ENCODE measurements at places on chromosomes 7 and 10.

DNA sequence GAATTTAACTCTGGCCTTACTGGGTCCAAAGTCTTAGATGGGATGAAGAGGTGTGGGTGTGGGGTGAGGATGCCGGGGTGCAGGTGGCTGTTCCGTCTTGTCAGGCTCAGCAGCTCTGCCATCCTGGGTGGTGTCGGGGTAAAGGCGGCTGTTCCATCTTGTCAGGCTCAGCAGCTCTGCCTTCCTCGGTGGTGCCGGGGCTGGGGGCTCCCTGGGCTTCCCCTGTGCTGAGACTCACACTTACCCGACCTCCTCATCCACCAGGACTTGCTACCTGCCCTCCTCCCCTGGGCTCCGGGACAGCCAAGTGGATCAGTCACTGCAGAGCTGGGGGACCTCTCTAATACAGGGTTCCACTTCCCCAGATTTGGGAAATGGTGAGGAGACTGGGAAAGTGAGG, 244.3 kb upstream of the SHH start:
- ATAC-seq, result no peak

DNA sequence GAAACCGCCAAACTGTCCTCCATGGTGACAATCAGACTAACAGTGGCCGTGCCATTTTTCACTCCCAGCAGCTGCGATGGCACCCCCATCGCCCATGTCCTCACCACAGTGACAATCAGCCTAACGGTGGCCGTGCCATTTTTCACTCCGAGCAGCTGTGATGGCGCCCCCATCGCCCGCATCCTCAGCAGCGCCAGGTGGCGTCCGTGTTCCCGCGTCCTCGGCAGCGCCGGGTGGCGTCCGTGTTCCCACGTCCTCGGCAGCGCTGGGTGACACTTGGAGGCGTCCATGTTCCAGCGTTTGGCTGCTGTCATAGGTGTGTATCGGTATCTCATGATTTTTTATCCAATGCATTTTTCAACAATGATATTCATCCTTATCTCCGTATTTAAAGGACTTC, 267.3 kb downstream of the PTPRN2 start:
- no peak for ATAC-seq

DNA sequence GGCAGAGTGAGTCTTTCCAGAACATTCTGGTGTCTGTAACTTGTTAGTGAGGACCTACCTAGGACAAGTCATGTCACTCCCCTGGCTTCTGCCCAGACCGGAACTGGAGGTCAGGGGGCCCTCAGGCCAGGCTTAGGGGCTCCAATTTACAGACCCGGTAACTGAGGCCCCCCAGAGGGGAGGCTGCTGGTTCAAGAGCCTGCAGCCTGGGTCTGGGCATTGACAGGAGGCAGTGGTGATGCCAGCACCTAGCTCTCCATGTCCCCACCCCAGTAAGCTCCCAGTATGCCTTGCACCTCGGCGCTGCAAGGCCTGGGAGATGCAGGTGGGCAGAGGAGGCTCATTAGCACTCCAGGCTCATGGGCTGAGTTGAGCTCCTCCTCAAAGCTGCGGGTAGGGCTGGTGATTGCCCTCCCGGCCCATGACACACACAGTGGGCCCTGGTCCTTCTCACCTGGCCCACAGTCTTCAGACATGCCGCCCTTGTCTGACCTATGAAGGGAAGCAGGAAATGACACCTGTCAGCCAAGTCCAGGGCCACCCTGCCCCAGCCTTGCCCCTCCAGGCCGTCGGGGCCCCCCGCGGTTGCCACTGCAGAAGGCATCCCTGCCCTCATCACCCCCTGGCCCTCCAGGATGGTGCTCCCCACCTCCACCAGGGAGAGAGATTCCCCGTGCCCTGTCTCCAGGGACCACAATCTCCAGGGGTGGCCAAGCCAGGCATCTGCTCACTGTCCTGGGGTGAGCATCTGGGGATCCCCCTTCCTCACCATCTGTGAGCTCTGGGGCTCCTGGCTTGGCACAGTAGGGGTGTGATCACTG, 88.3 kb upstream of the TMEM248 start:
- ATAC-seq, result no peak

- no peak for ATAC-seq
Observed at GRCh38 chr10:87658321-87658795, 1.3 kb upstream of the PAPSS2 start.

- no peak for ATAC-seq
Observed at GRCh38 chr10:43949351-43949750, 300.7 kb upstream of the ZNF32 start.

DNA sequence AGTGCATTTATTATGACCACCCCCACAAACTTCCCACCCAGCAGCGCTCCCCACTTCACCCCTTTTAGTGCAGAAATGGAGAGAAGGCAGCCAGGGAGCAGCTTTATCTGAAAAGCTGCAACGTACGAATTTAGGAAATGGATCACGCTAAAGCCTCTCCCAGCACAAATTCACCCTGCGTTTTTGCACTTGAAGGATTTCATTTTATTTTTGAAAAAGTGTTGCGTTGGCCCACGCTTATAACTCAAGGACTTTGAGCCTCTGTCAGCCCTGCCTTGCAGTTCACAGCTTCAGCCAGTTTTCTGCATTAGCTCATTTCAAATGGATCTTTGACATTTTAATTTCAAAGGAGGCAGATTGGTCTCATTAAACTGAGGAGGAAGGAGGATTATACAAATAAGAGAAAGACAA, 556.1 kb downstream of the KCNMA1 start:
- no peak for ATAC-seq

- no peak for ATAC-seq
Observed at GRCh38 chr10:114286921-114287320, 47.9 kb downstream of the VWA2 start.

DNA sequence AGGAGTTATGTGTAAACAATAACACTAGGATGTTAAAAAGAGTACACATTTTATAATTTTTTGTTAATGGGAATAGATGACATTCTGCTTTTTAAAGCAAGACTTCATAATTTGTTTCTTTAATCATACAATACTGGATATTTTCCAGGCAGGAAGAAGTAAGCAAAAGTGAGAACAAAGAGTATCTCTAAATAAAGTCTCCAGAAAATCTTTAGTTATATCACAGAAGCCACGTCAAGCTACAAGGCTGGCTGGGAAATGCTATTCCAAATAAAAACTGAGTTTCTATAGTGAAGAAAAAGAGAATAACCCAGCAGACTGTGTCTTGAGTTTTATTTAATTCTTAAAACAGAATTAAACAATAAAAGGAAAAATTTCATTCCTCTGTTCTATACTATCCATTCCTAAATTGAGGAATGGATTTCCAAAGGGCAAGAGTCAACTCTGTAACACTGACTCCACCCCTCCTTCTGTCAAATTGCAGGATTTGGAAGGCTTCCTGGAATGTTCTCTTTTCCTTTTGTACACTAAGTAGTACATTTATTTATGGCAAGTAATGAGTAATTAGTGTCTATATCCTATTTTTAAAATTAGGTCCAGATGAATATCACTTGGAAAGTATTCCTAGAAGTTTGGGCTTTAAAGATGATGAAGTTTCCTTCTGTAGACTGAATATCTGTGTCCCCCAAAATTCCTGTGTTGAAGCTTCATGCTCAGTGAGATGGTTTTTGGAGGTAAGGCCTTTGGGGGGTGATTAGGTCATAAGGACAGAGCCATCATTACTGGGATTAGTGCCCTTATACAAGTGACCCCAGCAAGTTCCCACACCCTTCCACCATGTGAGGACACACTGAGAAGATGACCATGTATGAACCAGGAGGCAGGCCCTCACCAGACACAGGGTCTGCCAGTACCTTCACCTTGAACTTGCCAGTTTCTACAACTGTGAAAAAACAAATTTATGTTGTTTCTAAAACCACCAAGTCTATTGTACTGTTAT, 290.9 kb downstream of the CRPPA start:
- ATAC-seq, result no peak

GRCh38 chr7:21281193-21281592, 146.7 kb upstream of the SP4 start:
- no peak for ATAC-seq

- ATAC-seq, result no peak
Observed at GRCh38 chr10:24866604-24867583, 85.5 kb downstream of the PRTFDC1 start.

- ATAC-seq, result no peak
Observed at GRCh38 chr10:32226624-32227023, 120.3 kb downstream of the EPC1 start.

- ATAC-seq, result no peak
Observed at GRCh38 chr10:2121929-2122328, 384.6 kb upstream of the ADARB2 start.

DNA sequence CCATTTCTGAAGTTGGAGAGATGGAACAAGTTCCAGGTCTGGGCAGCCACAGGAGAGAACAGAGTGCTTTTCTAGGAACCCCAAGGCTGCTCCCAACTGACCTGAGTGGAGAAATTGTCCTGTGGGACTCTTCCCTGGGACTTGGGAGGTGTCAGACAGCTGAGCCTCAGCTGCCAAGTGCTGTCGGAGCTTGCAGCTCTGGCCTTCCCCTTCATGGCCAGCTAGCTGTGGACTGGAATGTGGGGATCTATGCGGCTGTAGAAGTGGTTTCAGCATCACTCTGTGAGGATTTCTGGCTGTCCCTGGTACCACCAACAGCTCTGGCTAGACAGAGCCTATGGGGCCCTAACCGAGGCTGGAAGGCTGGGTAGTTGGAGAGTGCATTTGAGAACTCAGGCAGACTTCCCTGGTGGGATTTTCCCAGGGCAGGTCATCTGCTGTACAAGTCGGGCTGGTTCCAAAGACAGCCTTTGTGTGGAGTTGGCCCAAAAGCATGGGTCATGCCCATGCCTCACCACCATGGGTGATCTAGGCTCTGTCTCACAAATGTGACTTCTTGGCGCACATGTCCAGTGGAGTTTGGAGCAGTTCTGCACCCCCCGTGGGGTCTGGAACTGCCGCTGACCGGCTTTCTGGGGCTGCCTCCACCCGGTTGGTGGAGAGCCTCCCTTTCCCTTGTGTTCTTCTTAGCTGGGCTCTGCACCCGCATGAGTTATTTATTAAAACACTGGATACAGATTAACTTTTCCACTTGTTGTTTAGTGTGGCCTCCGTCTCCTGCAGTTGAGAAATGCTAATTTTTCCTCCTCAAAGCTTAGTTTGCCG, 10.9 kb downstream of the SUFU start:
- ATAC-seq, result no peak

- no peak for ATAC-seq
Observed at GRCh38 chr7:155918720-155919390, 106.6 kb upstream of the SHH start.

DNA sequence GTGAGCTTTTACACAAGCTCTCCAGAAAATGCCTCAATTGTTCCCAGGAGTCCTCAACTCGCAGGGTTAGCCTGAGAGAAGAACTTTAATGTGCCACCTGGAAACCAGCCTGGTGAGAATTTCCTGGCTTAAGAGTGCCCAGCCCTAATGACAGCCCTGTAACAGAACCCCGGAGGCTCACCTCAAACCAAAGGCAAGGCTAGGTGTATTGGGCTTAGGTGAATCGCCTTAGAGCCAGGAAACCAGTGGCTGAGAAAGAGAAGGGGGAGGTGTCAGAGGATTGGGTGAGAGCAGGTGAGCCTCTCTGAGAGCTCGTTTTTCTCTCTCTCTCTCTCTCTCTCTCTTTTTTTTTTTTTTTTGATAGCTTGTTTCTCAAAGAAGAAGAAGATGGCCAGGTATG, 7.3 kb downstream of the OCM2 start:
- ATAC-seq, result no peak

GRCh38 chr10:16559236-16559773, 37.6 kb upstream of the C1QL3 start:
- no peak for ATAC-seq

GRCh38 chr7:18140943-18141342, 113.3 kb upstream of the PRPS1L1 start:
- no peak for ATAC-seq

GRCh38 chr10:129194181-129194870, 272.7 kb upstream of the MGMT start:
- ATAC-seq, result no peak

GRCh38 chr7:33903791-33904680, 1.3 kb upstream of the BMPER start:
- peak; percentile 51 for ATAC-seq

DNA sequence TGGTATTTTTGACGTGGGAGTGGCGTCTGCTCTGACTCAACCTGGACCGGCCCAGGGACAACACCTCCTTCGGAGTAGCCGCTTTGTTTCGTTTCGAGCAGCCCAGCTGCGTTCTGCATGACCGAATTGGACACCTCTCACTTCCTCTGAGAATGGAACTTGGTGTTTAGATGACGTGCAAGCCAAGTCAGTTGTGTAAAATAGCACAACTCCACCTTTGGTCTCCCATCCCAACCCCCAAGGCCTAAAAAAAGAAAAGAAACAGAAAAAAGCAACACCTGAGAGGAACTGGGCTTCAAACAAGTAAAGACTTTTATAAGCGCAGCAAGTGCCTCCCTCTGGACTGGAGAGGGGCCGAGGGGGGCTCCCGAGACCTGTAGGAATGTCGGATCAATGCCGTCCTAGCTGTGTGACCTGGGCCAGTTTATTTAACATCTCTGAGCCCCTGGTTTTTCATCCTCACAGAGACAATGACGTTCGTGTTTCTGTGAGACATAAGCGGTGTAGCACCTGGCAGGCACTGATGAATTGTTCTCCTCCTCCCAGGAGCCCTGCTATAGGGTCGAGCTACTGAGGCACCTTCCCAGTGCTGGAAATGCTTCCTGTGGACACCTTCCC, 52.0 kb upstream of the SMNDC1 start:
- ATAC-seq, result peak; percentile 68

GRCh38 chr7:767941-768731, 41.1 kb upstream of the PRKAR1B start:
- ATAC-seq, result peak; percentile 72

GRCh38 chr10:20958764-20959163, 61.7 kb upstream of the NEBL start:
- ATAC-seq, result no peak

DNA sequence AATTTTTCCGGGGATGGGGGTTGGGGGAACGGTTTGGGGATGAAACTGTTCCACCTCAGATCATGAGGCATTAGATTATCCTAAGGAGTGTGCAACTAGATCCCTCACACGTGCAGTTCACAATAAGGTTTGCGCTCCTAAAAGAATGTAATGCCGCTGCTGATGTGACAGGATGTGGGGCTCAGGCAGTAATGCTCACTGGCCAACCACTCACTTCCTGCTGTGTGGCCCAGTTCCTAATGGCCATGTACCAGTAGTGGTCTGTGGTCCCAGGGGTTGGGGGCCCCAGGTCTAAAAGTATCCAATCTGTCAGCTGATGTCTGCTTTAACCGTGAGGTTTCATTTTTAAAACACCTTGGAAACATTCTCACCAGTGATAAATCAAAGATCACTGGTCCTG, 2.2 kb downstream of the STN1 start:
- ATAC-seq, result no peak

- no peak for ATAC-seq
Observed at GRCh38 chr10:126558881-126559280, 111.6 kb downstream of the C10orf90 start.

- ATAC-seq, result no peak
Observed at GRCh38 chr10:123501148-123501547, 165.0 kb upstream of the GPR26 start.

DNA sequence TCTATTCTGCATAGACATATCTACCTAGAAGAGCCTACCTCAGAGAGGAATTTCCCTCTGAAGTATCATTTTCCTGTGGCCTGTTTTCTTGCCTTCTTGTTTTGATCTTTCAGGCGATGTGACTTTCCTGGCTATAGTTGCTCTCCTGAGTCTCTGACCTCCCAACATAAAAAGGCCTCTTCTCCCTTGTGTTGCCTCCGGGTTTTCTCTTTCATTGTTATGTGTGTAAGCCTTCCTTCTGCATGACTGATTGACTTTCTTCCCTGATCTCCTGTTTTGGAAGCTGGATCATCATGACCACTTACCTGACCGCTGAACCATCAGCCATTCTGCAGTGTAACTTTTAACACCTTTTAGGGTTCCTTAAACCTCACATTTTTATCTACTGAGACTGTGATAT, 441.5 kb upstream of the ETV1 start:
- no peak for ATAC-seq

Measured in activated CD4-positive, CD25-positive, alpha-beta regulatory T cell treated with anti-CD3 and anti-CD28 coated beads, Interleukin-2, amount 50 U/mL, for 24 hours (primary cell).